ENCODE measurements at places on chromosomes 3 and 15.

GRCh38 chr3:128004661-128005060, 47.6 kb upstream of the SEC61A1 start:
- no peak for DNase-seq

GRCh38 chr3:195052939-195053338, 218.0 kb downstream of the XXYLT1 start:
- DNase-seq = no peak

DNA sequence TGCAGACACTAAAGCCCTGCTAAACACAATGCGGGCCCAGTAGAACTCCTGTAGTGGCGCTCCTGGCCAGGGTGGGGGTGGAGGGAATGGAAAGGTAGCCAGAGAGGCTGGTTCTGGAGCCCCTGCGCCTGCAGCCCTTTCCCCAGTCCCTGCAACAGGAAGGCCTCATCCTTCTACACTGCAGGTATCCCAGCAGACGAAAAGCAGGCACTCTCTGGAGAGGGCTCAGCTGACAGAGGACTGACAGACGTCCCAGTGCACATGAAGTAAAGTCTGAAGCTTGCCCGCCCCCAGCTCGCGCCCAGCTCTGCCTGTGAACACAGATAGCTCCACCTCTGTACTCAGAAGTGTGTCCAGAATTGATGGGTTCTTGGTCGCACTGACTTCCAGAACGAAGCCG, 46.0 kb downstream of the NSMCE3 start:
- no peak for DNase-seq

- DNase-seq = no peak
These were observed 6.6 kb upstream of the ATP11B start for GRCh38 chr3:182786564-182787196.

GRCh38 chr3:15303728-15304127, 28.7 kb downstream of the SH3BP5 start:
- DNase-seq = no peak

DNA sequence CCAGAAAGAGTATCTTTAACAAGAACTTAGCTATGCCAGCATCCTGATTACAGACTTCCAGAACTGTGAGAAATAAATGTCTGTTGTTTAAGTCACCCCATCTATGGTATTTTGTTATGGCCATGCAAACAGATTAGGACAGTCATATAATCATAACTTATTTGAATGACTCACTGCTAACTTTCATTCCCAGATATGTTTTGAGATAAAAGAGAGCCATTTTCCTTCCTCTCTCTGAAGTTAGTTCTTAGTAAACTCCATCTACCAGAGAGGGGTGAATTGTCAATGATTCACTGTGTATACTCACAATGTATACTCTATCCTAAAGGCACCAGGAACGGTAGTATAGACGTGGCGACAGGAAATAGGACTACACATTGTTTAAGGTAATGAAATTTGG, 179.4 kb upstream of the DPH6 start:
- DNase-seq = no peak

GRCh38 chr3:104988496-104988895, 378.2 kb upstream of the ALCAM start:
- DNase-seq = no peak

DNA sequence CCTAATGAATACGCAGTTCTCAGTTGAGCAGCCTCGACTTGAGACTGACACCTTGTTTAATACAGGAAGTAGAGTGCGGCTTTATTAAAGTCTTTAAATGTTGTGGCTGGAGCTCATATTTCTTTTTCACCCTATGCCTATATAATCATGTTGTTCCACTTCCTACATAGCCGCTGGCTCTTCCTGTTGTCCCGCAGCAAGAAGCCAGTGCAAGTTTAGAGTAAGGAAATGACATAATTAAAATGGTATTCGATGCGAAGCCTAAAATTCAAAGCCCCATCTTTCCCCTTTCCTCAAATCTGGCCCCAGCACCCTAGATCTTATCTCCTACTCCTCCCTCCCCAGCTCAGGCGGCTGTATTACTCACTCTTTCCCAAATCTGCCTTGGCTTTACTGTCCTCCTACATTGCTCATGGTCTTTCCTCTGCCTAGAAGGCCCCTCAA, 7.5 kb upstream of the PHLDB2 start:
- no peak for DNase-seq

GRCh38 chr3:100042166-100042981, 71.9 kb downstream of the FILIP1L start:
- no peak for DNase-seq

- DNase-seq = no peak
These were observed 54.2 kb downstream of the PPARG start for GRCh38 chr3:12343047-12343501.

DNA sequence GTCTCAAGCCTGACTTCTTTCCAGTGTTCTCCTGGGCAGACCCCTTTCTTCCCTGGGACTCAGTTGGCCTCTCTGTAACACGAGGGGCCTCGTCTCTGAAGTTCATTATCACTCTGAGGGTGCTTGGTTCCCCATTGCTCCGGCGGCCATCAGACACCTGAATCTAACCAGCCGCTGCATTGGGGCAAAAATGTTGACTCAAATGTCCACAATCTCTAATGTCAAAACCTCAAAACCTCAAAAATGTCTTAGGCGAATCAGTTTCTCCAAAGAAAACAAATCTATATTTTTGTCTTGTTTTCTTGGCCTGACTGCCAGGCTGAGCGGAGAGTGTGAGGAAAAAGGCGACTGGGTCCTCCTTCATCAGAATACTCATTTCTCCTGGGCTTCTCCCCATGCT, 220.7 kb downstream of the VPS13C start:
- no peak for DNase-seq

DNA sequence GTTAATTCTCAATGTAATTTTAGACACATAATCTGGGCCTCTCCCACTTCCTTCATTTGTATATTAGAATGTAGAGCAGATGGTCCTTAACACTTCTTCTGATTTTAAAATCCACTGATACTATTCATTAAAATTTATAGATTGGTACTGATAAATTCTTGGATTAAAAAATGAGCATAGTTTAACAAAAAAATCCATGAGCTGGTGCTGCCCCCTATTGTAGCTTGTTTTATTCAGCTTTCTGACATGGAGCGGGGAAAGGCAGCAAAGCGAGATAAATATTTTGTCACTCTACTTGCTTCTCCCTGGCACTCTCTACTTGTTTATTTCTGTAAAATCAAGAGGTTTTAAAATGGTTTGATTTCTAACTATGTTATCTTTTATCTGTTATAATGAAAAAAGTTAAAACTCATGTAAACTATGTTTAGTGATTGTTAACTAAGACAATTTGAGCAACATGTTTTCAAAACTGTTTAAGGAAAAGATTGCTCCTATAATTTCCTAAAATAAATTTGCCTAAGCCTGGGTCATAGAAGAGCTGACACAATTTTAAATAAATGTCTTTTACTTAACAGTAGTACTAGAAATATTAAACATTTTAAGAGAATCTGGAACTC, 26.5 kb upstream of the PLOD2 start:
- no peak for DNase-seq

DNA sequence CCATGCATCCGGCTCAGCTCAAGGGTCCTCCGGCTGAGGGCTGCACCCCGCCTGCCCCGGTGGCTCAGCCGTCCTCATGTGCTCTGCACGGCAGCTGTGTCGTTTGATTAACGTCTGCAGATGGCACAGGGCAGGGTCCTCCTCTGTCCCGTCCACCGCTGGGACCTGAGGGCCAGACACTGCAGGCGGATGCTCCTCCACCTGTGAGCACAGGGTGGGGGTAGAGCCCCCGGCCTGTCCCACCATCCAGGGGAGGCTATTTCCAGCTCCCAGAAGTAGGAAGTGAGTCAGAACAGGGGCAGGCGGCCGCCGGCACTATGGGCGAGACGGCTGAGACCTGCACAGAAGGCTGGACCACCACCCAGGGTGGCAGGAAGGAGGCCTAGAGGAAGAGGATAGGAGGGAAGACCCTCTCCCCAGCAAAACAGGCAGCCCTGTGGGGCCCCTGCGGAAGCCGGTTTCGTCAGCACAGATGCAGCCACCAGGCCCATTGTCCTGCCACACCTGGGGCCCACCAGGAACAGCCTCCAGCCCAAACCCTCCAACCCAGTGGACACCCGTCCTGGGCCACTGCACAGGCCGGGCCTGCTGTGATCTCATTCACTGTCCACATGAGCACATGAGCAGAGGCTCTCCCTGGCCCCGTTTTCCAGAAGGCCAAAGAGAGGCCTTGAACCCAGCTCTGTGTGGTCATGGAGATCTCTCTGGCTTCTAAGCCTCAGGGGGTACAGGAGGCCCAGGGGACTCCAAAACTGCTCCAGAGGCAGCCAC, 12.6 kb upstream of the PLXND1 start:
- no peak for DNase-seq

DNA sequence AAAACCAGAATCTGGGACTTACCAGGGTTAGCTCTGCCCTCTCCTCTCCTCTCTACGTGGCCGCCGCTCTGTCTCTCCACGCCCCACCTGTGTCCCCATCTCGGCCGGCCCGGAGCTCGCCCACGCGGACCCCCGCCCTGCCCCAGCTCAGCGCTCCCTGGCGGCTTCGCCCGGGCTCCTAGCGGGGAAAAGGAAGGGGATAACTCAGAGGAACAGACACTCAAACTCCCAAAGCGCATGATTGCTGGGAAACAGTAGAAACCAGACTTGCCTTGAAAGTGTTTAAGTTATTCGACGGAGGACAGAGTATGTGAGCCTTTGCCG, 5.4 kb downstream of the ISL2 start:
- no peak for DNase-seq

GRCh38 chr3:52845157-52845556, 10.3 kb upstream of the MUSTN1 start:
- DNase-seq = no peak

- no peak for DNase-seq
These were observed 2.8 kb upstream of the RTP2 start for GRCh38 chr3:187705164-187705563.

DNA sequence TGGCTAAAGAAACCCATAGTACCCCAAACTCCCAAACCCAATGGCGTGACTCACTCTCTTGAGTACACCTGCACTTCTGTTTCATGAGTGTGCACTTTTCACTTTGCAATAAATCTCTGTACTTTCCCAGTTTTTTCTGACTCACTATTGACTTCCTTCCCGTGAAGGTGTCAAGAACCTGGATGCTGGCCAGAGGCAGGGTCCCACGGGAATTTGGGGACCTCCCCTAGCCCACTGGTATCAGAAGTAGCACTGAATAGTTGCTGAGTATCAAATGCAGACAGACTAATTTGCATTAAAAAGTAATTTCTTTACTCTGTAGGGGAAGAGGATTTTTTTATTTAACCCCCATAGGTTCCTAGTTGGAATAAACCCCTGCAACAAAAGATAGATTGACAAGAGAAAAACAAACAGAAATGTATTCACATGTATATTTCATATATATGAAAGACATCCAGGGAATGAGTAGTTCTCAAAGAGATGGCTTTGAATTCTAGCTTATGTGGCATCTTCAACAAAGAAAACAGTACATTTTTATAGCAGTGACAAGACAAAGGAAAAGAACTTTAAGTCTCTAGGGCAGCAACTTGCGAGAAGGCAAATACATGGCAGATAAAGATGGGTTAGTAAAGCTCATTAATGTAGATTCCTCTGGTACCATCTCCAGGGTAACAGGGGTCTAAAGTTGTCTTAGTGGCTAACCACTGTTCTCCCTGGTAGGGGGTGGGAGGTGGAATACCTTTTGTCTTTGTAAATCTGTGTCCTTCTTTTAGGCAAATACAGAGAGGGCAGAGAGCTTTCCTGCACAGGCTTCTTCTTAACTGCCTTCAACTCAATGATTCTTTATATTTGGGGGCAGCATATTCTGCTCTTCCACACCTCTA, 385.5 kb upstream of the PDZRN3 start:
- DNase-seq = no peak

DNA sequence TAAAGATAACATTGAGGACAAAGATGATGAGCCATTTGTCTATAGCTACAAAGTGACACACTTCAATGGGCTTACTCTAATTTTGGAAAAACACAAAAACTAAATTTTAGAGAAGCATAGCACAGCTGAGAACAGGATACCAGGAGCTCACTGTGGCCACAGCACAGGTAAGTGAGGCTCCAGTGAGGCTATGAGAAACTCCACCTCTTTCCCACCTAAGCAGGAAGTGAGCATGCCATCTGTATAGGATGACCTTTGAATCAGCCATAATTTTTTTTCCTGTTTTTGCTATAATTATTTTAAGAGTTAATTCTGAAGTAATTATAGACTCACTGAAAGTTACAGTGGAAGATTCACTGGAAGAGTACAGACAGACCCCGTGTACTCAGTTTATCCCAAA, 82.1 kb upstream of the DCLK3 start:
- no peak for DNase-seq

DNA sequence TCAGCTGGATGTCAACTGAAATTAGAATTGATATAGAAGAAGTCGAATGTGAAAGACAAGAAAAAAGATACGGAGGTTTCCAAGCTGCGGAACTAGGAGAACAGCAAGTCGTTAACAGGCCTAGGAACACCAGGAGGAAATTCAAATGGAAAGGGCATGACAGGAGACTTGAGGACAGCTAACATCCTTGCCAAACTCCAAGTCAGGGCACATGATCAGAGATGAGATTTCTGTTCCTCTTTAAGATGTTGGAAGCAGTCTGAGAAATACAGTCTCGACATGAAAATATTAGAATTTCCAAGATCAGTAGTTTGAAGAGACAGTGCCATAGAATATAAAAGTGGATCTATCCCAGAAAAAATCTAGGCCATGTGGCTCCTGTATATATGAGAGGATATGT, 5.0 kb downstream of the MYO5A start:
- no peak for DNase-seq

DNA sequence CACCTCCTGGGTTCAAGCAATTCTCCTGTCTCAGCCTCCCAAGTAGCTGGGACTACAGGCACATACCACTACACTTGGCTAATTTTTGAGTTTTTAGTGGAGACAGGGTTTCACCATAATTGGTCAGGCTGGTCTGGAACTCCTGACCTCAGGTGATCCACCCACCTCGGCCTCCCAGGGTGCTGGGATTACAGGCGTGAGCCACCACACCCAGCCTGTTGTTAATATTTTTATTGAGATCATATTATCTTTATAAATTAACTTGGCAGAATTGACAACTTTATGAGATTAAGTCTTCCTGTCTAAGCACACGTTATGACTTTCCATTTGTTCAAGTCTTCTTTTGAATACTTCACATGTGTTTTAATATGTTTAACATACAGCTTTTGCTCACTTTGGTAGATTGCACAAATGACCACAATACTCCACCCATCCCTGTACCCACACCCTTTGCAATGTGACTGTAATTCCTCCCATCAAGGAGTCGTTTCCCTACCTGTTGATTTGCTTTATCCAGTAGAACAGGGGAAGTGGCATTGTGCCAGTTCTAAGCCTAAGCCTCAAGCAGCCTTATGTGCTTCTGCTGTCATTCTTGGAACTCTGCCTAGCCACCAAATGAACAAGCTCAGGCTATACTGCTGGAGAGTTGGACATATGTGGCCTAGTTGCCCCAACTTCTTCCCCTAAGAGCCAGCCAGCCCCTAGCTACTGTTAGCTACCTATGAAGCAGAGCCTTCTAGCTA, 8.2 kb downstream of the XYLB start:
- no peak for DNase-seq
